ENCODE measurements at places on chromosomes 3 and 15.

DNA sequence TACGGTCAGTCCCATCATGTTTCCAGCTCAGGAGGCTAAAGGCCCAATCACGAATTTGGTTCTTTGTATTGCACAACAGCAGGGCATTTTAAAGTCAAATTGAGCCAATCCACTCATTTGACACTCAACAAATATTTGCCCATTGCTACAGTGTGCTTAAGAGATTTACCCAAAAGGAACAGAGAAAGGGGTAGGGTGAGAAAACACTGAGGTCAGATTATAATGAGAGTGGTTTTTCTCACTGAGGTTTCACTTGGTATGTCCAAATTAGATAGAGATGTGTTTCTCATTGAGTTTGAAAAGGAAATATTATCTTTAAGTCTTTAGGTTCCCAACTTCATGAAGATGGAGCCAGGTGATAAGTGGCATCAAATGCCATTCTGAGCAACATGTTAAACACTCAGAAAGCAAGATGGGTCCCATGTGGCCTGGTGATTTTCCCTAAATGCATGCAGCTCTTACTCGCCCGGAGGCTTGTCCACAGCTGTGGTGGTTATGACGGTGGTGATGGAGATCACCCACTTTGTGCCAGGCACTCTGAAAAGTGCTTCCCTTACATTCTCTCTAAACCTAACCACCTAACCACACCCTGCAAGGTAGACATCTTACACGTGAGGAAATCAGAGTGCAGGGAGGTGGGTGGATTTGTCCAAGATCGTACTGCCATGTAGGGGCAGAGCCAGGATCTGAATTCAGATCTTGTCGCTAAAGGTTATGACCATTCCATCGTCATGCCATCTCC is 31.2 kb upstream of the USP3 start:
- DNase-seq, result no peak

- DNase-seq, result no peak
Observed at GRCh38 chr15:39193611-39194010, 387.3 kb upstream of the THBS1 start.

- no peak for DNase-seq
Observed at GRCh38 chr15:35907511-35907910, 361.5 kb upstream of the DPH6 start.

GRCh38 chr3:176692966-176693785 is 504.1 kb downstream of the TBL1XR1 start:
- no peak for DNase-seq

GRCh38 chr15:68488290-68488689 is 56.3 kb upstream of the ITGA11 start:
- DNase-seq, result no peak

DNA sequence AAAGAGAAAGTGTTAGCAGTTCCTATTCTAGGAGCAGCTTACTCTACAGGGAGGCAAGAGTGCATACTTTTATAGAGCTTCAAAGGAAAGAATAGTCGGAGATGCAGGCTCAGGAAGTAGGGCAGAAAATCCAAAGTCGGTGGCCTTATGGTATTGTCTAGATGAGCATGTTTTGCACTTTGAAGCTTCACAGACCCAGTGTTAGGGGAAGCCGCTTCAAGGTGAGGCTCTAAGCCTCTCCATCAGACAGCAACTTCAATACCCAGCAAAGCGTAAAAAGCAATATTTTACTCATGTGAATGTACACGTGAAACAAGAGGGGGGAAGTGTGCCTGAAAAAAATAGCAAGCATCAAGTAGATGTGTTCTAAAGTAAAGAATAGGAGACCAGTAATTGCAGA is 125.6 kb upstream of the RASGRP1 start:
- no peak for DNase-seq

DNA sequence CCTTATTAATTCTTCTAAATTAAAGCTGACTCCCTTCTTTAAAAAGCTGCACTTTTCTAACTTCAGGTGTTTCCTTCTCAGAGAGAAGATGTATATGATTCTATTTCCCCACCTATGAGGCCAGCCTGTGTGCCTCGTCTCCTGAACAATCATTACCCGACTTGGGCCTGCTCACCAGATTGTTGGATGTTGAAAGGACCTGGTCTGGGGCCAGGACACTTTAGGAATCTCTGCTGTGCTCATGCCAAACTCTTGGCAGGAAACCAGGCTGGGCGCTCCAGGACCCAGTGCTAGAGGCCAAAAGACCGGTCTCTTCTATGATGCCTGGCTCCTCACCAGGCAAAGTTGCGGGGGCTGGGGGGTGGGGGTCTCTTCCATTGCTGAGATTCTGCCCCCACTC is 16.9 kb upstream of the LRRC31 start:
- DNase-seq, result peak; percentile 80

DNA sequence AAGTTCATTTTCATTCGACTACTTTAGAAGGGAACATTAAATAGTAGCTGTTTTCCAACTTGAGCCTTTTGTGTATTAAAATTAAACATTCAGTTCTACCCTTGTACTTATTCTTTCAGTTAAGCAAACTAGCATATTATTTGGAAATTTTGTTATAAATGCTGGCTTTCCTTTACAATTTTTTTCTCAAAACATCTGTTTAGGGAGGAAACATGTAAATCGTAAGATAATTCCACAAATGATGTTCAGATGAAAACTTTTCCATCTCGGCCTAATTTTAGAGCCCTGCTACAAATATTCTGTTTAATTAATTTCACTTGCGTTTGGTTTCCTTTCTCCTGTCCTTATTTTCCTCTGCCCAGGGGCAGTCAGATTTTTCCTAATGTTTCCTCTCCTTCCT is 476.2 kb upstream of the RGMA start:
- no peak for DNase-seq

- no peak for DNase-seq
Observed at GRCh38 chr3:31880482-31881078, 100.5 kb downstream of the OSBPL10 start.

DNA sequence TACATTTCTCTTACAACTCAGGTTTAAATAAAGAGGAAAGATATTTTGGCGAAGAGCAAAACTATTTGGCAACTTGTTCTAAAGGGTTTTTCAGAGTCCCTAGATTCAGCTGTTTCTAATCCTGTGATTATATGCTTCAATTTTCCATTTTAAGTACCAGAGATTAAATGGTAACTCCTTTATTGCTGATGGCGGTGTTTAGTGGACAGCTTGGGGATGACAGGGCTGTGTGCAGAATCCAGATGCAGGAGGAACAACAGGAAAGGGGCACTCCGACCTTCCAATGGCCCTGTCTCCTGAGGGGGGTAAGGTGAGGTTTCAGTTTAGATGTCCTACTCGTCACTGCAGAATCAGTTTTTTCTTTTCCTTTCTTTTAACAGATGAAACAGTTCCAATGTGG is 405.0 kb downstream of the PDCD6IP start:
- DNase-seq, result no peak

DNA sequence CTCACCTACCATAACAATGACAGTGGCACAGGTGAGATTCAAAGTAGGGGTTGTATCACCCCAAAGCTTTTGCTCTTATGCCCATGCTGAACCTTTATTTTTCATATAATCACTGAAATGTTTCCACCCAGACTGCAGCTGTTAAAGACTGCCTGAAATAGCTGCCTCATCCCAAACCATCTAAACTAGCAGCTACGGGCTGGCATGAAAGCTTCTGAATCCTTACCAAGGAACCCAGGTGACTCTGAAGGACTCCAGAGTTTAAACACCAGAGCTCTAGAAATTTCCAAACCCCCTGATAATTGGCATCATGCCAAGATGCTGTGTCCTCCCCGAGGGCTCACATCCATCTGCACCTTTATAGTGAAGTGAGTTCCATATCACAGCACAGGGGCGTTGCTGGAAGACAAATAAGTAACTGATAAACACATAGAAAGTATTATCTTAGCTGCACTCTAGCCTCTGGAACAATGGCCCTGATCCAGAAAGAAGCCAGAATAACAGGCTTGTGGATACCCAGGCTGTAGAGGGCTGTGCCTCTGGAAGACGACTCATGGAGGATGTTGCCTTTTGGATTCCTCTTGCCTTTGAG is 238.9 kb downstream of the CADPS start:
- no peak for DNase-seq

DNA sequence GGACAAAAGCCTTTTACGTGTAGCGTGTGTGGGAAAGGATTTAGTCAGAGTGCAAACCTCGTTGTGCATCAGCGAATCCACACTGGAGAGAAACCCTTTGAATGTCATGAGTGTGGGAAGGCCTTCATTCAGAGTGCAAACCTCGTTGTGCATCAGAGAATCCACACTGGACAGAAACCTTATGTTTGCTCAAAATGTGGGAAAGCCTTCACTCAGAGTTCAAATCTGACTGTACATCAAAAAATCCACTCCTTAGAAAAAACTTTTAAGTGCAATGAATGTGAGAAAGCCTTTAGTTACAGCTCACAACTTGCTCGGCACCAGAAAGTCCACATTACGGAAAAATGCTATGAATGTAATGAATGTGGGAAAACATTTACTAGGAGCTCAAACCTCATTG is 10.5 kb downstream of the ZNF35 start:
- DNase-seq, result no peak

GRCh38 chr15:42737529-42738328 is 801 bp upstream of the CDAN1 start:
- DNase-seq, result peak; percentile 48

DNA sequence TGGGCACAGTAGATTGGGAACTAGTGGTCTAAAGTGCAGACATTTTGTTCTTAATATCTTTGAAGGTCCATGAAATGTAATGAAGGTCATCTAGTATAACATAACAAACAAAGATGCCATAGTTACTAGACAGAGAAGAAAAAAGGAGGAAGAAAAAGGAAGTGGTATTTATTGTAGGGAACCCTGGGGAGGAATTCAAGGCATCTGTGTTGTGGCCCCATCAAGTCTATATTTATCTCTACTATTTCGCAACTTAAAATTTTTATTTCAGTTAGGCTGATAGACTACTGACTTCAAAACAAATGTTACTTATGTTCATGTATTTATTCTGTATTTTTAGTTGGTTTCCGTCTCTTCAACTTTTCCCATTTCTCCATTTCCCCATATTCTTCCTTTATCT is 48.9 kb upstream of the ZDHHC23 start:
- DNase-seq, result peak; percentile 53

GRCh38 chr3:190003681-190004123 is 117.0 kb downstream of the P3H2 start:
- peak; percentile 83 for DNase-seq

- DNase-seq, result peak; percentile 82
Observed at GRCh38 chr3:158789592-158789991, 12.3 kb upstream of the MFSD1 start.

DNA sequence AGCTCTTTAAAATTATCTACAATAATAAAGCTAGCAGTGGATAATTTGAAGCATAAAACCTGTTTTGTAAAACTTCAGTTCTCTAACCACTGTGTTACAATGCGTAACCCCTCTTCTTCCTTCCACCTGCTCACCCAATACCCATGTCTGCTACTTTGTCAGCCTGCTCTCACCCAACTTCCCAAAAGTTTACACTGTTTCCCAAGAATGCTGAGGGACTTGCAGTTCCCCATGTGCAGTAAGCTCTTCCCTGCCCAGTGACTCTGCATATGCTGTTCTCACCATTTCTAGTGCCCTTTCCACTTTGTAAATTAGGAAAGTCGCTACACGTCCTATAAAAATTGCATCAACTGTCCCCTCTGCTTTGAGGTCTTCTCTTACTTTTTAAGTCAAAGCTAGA is 315.9 kb upstream of the SEMA6D start:
- DNase-seq, result no peak

GRCh38 chr3:20658491-20658890 is 472.5 kb upstream of the SGO1 start:
- DNase-seq, result no peak

DNA sequence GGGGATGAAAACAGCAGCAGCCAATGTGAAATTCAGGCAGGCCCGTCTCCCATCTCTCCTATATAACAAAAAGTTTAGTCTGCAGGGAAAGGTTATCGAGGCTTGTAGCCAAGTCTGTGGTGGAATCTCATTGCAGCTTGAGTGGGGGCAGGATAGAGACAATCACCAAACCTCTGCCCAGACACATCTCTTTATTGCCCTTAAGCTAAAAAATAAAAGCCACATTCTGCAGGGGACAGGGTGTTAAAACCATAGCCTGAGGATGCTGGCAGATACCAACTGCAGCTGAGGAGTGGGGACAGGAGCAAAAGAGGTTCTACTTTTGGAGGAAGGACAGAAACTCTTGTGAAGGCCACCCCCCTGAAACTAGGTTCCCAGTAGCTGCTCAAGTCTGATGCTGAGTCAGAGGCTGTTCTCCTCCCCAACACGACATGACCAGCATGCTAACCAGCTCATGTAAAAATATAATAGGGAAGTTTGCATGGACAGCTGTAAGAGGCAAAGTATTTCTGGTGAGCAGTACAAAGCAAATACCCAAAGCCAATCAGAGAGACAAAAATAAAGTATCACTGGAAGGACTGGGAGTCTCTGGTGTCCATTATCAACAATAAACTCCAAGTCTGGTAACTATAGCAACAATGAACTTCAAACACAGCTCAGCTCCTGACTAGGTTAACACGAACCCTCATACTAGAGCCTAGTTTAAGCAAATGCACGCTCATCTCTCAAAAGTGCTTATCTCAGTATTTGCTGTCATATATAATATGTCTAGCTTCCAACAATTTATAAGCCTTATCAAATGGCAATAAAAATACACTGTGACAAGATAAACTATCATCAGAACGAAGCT is 362.2 kb upstream of the SLCO3A1 start:
- DNase-seq, result no peak

GRCh38 chr15:50876989-50877360 is 31.5 kb upstream of the AP4E1 start:
- DNase-seq, result peak; percentile 98

- no peak for DNase-seq
Observed at GRCh38 chr3:138465925-138466324, 31.5 kb downstream of the ESYT3 start.

DNA sequence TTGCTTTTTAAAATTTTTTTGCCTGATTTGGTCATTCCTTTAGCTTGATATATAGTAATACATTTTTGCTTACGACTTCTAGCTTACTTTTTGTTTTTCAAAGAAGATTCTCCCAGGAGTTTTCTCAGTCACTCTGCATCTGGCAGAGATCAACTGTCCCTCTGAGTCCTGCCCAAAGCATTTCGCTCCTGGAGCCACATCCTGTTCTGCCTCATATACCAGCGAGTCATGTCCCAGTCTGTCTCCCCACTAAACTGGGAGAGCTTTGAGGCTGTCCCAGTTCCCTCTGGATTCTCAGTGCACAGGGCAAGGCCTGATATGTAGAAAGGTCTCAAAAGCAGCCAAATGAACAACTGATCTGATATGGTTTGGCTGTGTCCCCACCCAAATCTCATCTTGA is 326.3 kb downstream of the ARRDC4 start:
- DNase-seq, result no peak

DNA sequence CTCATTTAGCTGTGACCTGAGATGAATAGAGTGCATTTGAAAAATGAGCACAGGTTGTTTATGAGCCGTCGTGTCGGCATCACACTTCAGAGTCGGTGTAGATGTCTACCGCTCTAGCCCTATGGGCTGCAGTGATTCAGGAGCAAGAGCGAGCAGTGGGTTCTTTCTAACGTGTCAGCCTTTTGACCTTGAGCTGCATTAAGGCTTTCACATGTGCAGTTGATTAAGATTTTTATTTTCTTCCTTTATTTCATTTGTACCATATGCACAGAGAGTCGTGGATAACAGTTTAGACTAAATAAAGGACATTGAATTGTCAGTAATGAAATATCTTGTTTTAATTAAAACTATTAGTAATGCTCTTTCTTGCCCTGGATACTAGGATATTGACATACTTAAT is 368.2 kb downstream of the PTPRG start:
- DNase-seq, result no peak

GRCh38 chr3:112304611-112305010 is 10.6 kb upstream of the SLC9C1 start:
- peak; percentile 30 for DNase-seq

GRCh38 chr3:130374033-130374432 is 28.6 kb downstream of the COL6A5 start:
- no peak for DNase-seq

- DNase-seq, result no peak
Observed at GRCh38 chr3:195587824-195588223, 4.1 kb upstream of the APOD start.

Measured in fibroblast of the aortic adventitia (primary cell).